Activated CD4-positive, alpha-beta T cell treated with anti-CD3 and anti-CD28 coated beads, Interleukin-2, amount 50 U/mL, for 16 hours (primary cell): ENCODE measurements at places on chromosomes 7 and 10.
A peak's percentile ranks its signal among the peaks of the same experiment; 100 is the strongest.

DNA sequence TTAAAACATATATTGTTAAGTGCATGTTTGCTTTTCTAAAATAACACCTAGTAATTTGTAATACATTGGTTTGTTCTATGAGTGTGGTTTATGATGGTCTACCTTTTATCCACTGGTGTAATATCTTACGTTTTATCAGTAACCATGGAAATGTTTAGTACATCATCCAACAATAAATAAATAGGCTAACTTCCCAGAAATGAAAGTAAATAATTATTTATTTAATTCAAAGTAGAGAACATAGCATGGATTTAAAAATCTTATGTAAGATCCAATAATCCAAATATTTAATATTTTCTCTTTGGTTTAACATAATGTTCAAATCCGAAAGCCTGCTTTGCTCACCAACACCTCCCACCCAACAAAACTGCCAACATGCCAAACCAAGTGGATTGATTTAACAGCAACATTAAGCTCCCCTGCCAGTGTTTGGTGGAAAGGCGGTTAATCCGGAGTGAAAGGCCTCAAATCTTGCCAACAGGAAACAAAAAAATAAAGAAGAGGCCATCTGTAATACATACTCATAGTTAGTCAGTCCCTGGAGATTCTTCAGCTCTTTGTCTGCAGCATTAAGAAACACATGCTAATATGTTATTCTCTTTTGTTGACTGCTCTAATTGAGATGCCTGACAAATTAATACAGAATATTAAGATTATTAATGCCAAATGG is 897.8 kb downstream of the CNTNAP2 start:
- DNase-seq: no peak

GRCh38 chr7:98753989-98754479 is 115.8 kb downstream of the TMEM130 start:
- no peak for DNase-seq

- DNase-seq: no peak
Measured at GRCh38 chr7:90605055-90605454, 8.9 kb downstream of the CDK14 start.

DNA sequence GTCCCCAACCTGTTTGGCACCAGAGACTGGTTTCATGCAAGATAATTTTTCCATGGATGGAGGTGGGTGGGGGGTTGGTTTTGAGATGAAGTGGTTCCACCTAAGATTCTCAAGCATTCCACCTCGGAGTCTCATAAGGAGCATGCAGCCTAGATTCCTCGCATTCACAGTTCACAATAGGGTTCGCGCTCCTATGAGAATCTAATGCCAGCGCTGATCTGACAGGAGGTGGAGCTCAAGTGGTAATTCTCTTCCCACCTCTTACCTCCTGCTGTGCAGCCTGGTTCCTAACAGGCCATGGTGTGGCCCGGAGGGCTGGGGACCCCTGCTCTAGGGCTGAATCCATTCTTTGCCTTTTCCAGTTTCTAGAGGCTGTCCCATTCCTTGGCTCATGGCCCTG is 19.1 kb upstream of the CDK1 start:
- DNase-seq: no peak

DNA sequence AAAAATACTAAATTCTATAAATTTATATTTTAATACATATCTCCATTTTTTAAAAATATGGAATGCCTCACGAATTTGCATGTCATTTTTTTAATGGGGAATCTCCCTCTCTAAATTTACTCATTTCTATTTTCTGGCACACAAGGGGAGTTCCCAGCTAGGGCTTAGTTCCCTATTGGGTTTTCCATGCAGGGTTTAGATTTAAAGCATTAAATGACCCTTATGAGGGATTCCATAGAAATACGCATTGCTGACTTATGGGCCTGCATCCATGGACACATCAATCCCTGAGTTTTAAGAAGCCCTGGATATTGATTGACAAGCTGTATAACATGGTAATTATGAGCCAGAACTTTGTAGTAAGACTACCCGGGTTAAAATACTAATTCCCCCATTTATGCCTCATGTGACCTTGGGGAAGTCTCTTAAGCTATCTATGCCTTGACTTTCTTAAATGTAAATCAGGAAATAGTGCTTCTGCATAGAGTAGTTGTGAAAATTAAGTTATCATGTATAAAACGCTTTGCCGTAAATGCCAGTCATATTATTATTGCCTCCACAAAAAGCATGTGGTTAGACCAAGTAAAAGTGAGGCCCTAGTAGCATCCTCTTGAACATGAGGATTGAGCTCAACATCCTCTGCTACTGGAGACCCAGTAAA is 78.8 kb upstream of the ANKRD1 start:
- DNase-seq: no peak

- DNase-seq: peak; percentile 93
Measured at GRCh38 chr10:3757638-3758490, 27.1 kb downstream of the KLF6 start.

- no peak for DNase-seq
Measured at GRCh38 chr10:84140036-84140379, 699 bp downstream of the GHITM start.
